ENCODE measurements at places on chromosomes 13 and 19.

DNA sequence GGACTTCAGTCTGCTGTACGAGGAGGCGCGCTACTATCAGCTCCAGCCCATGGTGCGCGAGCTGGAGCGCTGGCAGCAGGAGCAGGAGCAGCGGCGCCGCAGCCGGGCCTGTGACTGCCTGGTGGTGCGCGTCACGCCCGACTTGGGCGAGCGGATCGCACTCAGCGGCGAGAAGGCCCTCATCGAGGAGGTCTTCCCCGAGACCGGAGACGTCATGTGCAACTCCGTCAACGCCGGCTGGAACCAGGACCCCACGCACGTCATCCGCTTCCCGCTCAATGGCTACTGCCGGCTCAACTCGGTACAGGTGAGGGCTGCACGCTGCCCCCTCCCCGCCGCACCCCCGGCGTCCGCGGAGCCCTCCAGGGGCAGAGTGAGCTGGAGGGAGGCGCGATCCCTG lies 14.6 kb downstream of the KCTD15 start:
- no peak for DNase-seq

GRCh38 chr13:98954313-98954712 lies 23.6 kb downstream of the DOCK9 start:
- no peak for DNase-seq

DNA sequence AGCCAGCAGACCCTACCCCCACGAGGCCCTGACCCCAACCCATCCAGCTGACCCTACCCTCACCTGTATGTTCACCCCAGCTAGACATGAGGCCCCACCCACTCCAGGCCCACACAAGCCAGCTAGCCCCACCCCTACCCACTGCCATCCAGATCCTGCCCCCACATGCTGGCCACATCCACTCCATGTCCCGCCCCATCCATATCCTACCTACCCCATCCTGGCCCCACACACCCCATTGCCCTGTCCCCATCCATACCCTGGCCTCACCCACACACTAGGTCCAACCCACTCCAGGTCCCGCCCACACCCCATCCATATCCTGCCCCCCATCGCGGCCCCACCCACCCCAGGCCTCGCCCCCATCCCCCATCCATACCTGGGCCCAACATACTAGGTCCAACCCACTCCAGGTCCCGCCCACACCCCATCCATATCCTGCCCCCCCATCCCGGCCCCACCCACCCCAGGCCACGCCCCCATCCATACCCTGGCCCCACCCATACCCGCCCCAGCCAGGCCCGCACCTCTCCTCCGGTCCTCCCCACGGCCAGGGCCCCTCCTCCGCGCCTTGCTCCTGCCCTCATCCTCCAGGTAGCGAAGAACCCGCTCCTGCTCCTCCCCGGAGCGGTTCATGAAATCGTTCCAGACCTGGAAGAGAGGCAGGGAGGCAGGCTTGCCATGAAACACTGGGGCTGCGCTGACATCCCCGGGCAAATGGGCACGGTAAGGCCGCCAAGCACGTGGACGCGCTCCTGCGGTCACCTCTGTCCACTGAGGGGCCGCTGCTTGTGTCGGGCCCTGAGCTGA lies 7.2 kb downstream of the RNU6-9 start:
- DNase-seq = no peak

- no peak for DNase-seq
Observed at GRCh38 chr13:98672947-98673613, 79.4 kb downstream of the SLC15A1 start.

DNA sequence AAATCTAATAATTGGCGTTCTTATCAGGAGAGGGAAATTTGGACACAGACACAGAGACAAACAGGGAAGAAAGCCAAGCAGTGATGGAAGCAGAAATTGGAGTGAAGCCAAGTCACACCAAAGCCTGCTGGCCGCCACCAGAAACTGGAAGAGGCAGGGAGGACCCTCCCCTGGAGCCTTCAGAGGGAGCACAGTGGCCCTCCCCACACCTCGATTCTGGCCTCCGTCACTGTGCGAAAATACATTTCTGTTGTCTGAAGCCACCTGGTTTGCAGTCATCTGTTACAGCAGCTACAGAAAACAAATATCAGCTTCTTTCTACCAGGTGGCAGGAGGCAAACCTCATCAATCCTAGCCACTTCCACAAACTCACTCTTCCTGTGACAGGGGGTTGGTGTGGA lies 8.3 kb upstream of the TLE6 start:
- no peak for DNase-seq

- no peak for DNase-seq
Observed at GRCh38 chr13:87536899-87537298, 134.3 kb upstream of the SLITRK5 start.

DNA sequence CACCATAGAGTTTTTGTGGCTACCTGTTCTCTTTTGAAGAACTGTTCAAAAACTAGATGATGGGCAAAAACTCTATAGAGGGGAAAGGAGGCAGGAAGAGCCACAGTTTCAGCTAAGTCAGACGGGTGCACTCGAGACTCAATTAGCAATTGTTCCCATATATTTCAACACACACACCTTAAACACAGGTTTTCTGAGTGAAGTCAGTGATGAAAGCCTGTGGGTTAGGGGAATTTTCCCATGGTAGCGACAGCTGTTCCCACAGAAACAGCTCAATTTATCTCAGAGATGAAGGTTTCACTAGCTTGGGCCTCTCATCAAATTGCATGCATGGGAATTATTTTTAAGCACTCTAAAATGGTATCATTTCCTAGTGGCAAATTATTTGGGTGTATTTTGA lies 143.4 kb downstream of the ZIC5 start:
- DNase-seq = no peak

DNA sequence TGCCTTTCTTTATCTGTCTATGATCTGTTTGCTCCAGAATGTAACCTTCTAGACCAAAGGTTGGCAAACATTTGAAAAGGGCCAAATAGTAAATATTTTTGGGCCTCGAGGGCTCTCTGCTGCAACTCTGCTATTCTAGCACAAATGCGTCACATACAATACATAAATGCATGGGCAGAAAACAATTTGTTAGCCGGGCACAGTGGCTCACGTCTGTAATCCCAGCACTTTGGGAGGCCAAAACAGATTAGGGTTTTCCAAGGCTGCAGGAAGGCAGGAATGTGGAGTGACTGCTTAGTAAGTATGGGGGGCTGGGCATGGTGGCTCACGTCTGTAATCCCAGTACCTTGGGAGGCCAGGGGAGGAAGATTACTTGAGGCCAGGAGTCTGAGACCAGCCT lies 21.9 kb upstream of the EVI5L start:
- no peak for DNase-seq

DNA sequence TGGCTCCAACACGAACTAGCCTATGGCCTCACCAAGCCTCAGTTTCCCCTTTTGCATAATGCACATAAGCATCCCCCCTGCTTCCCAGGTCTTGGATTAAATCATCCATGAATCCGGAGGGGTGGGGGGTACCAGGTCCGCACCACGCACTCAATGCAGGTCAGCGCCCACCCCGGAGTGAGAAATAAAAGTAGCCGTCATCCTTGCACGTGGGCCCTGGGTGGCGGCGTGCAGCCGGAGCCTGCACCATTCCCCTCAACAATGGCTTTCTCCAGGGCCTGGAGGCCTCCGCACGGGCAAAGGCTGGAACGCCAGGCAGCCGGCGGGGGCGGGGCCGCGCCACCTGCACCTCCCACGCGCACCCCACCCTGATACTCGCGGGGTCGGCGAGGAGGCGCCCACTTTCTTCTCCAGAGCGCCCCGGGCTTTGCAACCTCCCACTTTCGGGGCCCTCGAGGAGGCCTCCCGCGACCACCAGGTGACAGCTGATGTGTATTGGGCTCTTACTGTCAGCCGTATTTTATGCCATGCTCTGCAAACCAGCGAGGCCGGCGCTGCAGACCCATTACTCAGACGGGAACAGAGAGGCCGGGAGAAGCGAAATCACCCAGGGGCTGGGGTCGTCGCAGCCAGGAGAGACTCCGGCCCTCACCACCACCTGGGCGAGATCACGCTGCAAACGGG lies 767 bp upstream of the GADD45B start:
- peak; percentile 61 for DNase-seq

DNA sequence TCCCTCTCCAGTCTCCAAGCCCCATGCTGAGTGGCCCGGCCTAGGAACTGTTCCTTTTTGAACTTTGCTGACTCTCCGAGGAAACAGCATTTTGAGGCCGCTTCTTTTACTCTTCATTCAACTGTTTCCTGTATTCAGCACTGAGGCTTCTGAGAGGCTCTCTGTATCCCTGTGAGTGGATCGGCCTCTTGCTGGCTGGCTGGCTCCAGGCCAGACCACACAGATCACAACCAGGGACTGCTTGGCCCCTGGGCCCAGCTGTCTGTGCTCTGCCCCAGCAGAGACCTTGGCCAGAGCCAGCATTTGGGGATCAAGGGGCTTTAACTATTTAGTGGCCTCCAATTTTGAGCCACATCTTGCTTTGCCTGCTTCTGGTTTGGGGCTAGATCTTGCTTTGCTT lies 75.6 kb upstream of the KL start:
- peak; percentile 3 for DNase-seq

DNA sequence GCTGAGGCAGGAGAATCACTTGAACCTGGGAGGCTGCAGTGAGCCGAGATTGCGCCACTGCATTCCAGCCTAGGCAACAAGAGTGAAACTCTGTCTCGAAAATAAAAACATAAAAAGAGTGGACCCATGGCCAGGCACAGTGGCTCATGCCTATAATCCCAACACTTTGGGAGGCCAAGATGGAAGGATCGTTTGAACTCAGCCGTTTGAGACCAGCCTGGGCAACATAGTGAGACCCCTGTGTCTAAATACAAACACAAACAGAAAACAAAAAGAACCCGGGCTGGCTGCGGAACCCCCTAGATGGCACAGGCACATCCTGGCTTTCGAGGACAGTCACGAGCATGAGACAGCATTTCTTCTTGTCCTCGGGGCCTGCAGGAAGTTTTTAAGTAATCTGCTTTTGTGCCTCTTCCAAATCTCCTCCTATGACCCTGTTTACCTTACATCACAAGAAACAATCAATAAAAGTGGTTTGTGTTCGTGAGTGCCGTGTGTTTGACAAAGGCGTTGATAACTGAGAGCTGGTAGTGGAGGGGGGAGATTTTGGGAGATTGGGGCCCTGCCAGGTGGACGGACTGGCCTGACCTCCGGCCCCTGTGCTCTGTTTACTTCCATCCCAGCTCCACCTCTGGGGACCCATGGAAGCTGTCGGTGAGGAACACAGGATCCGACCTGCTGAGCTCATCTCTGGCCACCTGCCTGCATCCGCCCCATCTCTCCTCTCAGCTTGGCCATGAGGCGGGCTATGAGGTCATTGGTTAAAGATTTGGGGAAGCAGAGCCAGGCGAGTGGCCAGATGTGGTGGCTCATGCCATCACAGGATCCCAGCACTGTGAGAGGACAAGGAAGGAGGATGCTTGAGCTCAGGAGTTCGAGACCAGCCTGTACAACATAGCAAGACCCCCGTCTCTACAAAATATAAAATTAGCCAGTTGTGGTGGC lies 5.9 kb upstream of the GDF15 start:
- DNase-seq = no peak

DNA sequence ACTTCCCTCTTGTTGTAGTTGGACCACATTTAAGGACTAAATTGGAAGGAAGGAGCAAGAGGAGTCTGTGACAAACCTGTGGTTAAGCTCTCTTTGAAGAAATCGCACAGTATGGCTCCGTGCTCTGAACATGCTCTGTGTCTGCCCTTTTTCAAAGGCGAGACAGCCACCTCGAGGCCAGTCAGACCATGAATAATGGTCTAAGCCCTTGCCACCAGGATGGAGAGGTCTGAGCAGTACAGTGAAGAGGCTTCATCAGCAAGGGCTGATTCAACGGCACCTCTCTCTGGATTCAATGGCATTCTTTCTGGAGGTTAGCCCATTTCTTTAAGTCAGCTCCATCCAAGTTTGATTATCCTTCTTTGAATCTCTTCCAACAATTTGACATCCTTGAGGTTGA lies 30.9 kb downstream of the FAM216B start:
- no peak for DNase-seq

DNA sequence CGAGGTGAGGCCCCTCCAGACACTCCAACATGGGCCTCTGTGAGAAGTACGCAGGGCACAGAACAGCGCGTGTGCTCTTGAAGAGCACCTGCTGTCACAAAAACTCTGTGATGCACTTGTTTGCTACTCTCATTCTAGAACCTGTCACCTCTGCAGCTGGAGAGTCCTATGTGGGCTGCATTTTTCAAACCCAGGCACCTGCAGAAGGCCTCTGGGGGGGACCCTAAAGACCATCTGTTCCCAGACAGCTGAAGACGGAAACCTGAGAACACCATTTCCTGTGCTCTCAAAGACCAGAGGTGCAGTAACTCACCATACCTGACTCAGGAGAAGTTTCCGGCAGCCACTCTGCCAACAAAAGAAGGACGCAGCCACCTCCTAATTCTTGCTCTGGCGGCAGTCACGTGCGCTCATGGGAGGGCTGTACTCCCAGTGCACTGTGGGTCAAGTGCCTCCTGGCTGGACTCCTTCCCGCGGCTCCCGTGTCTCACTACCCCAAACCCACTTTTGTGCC lies 28.1 kb downstream of the RANBP3 start:
- DNase-seq = peak; percentile 34

- no peak for DNase-seq
Observed at GRCh38 chr19:58364146-58364545, 1.6 kb upstream of the ZNF497 start.

DNA sequence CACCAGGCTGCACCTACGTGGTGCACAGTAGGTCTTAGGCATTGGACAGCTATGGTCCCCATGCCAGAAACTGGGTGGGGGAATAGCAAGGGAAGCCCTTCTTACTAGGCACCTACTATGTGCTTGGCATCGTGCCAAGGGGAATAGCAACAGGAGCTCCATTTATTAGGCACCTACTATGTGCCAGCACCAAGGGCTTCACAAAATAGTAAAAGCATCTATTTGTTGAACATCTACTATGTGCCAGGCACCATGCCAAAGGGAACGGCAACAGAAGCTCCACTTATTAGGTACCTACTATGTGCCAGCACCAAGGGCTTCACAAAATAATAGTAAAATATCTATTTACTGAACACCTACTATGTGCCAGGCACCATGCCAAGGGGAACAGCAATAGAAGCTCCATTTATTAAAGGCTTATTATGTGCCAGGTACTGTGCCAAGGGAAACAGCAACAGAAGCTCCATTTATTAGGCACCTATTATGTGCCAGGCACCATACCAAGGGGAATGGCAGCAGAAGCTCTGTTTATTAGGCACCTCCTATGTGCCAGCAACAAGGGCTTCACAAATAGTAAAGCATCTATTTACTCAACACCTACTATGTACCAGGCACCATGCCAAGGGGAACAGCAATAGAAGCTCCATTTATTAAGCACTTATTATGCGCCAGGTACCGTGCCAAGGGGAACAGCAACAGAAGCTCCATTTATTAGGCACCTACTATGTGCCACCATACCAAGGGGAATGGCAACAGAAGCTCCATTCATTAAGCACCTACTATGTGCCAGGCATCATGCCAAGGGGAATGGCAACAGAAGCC lies 108.5 kb downstream of the PTPRS start:
- no peak for DNase-seq

DNA sequence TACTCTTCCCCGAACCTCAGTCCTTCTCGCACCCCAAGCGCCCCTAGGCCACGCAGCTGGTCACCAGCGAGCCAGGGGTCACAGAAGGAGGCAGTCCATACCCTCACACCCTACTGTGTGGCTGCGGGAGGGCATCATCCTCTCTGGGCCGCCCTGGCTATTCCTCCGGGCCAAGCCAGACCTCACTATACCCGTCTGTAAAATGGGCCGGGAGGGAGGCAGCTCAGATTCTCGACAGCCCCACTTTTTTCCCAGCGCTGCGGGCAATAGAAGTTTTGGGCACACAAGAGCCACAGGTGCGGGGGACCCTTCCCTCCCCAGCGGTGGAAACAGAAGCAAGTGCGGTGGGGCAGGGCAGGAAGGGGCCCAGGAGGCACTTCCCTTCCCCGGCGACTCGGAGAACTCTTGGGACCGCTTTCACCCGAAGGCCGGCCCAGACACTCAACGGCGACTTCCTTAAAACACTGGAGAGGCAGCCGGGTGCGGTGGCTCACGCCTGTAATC lies 5.6 kb upstream of the ARRDC2 start:
- no peak for DNase-seq

All from naive thymus-derived CD8-positive, alpha-beta T cell (primary cell).